Left lung (tissue), 14 donors: ENCODE measurements at places on chromosomes 6 and 20. TPM values are rescaled to one million over a fixed set of nuclear protein-coding genes. Genes with fewer than 3 reads are reported as not detected.

Gene UFL1
- 25.1 TPM for total RNA-seq

Gene SMLR1
- total RNA-seq, result not detected

Gene TNFRSF21
- 55.8 TPM for total RNA-seq

Gene RAET1L
- total RNA-seq, result 0.58 TPM

Gene SMIM8
- total RNA-seq, result 9.7 TPM

GRCh38 chr6:169852504-169853195 is 101.2 kb downstream of the ERMARD start:
- no peak overlapping the region for H3K27ac ChIP-seq
- no peak overlapping the region for H3K4me3 ChIP-seq
- no peaks in the 10 kb centered on the region for H3K27me3 ChIP-seq
- no peaks in the 10 kb centered on the region for H3K4me1 ChIP-seq
- DNase-seq, result no peak
- no peaks in the 10 kb centered on the region for H3K36me3 ChIP-seq

DNA sequence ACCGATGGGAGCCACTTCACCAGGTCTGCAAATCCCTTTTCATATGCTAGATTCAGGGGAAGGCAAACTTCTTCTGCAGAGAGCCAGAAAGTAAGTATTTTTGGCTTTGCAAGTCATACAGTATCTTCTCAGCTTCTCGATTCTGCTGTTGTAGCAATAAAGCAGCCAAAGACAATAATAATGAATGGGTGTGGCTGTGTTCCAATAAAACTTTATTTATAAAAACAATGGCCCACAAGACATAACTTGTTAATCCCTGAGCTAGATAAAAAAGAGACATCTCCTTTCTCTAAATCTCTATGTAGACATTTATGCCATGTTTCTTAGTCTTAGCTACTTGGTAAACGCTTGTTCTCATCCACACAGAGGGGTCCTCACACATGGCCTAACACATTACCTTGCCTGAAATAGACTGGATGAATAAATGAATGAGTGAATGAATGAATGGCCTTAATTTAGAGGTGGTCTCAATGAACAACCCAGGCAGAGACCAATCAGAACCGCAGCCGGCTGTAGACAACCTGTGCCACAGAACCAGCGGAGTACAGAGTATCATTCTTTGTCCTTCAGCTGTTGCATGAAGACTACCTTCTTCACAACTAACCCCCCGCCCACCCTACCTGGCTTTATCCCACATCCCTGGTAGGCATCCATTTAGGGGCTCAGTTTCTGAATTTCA is 13.5 kb upstream of the PREX1 start:
- peaks cover 7% of the 10 kb centered on the region for H3K4me1 ChIP-seq
- H3K4me3 ChIP-seq, result no peak overlapping the region
- H3K36me3 ChIP-seq, result no peaks in the 10 kb centered on the region
- no peak for DNase-seq

DNA sequence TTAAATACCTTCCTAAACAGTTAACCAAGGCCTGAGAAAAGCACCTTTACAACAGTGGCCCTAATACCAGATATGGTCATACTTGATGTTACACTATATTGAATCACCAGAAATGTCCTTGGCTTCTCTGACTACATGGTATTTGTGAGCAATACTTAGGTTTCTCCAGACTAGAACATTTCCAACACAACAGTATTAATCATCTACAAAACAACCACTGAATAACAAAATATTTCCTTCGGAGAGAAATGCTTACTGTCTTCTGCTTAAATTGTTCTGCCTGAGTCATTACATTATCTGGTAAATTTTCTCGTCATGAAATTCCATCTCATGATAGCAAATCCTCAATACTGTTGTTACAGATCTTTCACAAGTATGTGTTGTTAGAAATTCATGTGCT is 252.9 kb upstream of the RUNX2 start:
- H3K4me3 ChIP-seq, result no peak overlapping the region
- no peaks in the 10 kb centered on the region for H3K36me3 ChIP-seq
- DNase-seq, result no peak
- H3K27ac ChIP-seq, result no peak overlapping the region

GRCh38 chr6:34912715-34913464 is 23.8 kb downstream of the ANKS1A start:
- H3K4me1 ChIP-seq, result no peaks in the 10 kb centered on the region
- no peaks in the 10 kb centered on the region for H3K27me3 ChIP-seq
- no peak overlapping the region for H3K27ac ChIP-seq

DNA sequence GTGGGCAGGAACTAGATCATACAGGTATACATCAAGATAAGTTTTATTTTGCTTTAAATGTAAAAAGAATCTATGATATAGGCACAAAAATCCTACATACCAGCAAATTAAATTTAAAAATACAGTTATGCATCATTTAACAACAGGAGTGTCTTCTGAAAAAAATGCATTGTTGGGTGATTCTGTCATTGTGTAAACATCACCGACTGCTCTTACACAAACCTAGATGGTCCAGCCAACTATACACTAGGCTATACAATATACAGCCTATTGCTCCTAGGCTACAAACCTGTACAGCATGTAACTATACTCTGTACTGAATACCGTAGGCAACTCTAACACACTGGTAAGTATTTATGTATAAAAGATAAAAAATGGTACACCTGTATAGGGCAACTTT is 139.4 kb downstream of the RNGTT start:
- no peaks in the 10 kb centered on the region for H3K4me1 ChIP-seq
- no peak for DNase-seq
- H3K27me3 ChIP-seq, result no peaks in the 10 kb centered on the region
- H3K4me3 ChIP-seq, result no peak overlapping the region
- peaks cover 11% of the 10 kb centered on the region for H3K36me3 ChIP-seq
- H3K27ac ChIP-seq, result no peak overlapping the region

GRCh38 chr6:146860583-146860982 is 261.8 kb downstream of the ADGB start:
- no peaks in the 10 kb centered on the region for H3K4me1 ChIP-seq
- H3K27ac ChIP-seq, result no peak overlapping the region
- H3K4me3 ChIP-seq, result no peak overlapping the region
- no peaks in the 10 kb centered on the region for H3K36me3 ChIP-seq

DNA sequence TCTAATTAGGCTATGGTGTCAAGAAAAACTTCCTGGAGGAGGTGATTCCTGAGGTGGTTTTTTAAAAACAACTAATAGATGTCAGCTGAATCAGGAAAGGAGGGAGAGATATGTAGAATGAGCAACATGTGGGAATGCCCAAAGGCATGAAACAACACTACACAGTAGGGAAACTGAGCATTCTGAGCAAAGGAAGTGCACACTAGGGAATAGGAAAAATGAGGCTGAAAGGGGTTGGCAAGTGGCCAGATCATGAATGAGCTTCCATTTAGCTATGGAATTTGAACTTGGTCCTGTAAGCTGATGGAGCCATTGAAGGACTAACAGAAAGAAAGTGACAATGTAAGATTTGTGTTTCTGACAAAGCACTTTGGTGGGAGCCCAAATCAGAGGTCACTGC is 16.9 kb upstream of the SLC35F1 start:
- no peak for DNase-seq
- H3K36me3 ChIP-seq, result no peaks in the 10 kb centered on the region
- no peak overlapping the region for H3K27ac ChIP-seq
- H3K4me3 ChIP-seq, result no peak overlapping the region
- no peaks in the 10 kb centered on the region for H3K4me1 ChIP-seq

DNA sequence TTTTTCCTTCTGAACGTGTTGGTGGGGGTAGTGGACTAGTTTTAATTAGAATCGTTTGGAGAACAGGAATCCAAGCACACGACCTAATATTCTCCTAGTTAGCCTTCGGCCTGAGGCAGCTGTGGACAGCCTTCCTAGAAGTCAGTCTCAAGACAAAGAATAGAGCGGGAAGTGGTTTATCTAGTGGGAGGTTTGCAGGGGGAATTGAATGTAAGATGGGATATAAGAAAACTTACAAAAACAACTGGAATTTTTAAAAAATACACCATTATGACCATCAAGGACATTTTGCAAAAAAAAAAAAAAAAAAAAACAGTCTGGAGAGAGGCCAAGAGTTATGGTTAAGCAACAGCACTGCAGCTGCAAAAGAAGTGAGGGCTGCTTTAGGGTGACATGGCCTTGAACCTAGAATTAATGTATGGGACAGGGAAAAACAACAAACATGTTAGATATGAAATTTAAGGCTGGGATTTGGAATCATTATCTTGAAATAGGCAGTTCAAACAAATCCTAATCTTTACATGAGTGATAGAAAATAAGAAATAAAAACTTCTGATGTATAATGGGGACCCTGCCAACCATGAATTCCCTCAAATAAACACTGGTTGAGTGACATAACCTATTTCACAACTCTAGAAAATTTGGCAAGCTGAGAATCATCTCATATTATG is 40.2 kb downstream of the PLAGL1 start:
- no peak overlapping the region for H3K4me3 ChIP-seq
- H3K27ac ChIP-seq, result no peak overlapping the region
- H3K27me3 ChIP-seq, result no peaks in the 10 kb centered on the region

- peaks cover 17% of the 10 kb centered on the region for H3K4me1 ChIP-seq
- H3K27me3 ChIP-seq, result no peaks in the 10 kb centered on the region
- H3K4me3 ChIP-seq, result no peak overlapping the region
- no peak overlapping the region for H3K27ac ChIP-seq
Observed at GRCh38 chr6:138498629-138499302, 528 bp downstream of the NHSL1 start.

DNA sequence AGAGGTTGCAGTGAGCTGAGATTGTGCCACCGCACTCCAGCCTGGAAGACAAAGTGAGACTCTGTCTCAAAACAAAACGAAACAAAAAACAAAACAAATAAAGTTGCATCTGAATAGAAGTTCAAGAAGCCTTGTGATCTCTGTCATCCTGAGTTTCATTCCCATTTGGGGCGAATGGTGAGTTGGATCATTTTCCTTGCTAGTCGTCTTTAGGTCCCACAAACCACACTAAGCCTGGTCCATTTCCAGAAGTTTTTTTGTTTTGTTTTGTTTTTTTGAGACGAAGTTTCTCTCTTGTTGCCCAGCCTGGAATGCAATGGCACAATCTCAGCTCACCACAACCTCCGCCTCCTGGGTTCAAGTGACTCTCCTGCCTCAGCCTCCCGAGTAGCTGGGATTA is 33.8 kb downstream of the ZNF217 start:
- no peak overlapping the region for H3K27ac ChIP-seq
- no peaks in the 10 kb centered on the region for H3K36me3 ChIP-seq
- H3K27me3 ChIP-seq, result no peaks in the 10 kb centered on the region
- no peak overlapping the region for H3K4me3 ChIP-seq
